ENCODE measurements at places on chromosomes 5 and 9. TPM values are rescaled to one million over a fixed set of nuclear protein-coding genes. Genes with fewer than 3 reads are reported as not detected.

DNA sequence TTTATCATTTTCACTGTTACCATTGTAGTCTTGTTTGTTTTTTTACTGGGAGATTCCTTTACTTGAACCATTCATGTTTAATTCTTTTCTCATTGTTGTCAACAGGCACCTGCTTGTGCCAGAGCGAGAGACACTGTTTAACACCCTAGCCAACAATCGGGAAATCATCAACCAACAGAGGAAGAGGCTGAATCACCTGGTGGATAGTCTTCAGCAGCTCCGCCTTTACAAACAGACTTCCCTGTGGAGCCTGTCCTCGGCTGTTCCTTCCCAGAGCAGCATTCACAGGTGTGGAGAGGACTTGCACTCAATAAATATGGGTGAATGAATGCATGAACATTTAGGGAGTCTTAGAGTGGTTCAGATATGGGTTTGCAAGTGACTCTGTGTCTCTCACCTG, 37.5 kb downstream of the NUP214 start:
- peaks cover 5% of the 10 kb centered on the region for H3K36me3 ChIP-seq
- no peak overlapping the region for H3K27ac ChIP-seq
- H3K4me3 ChIP-seq, result no peak overlapping the region
- no peak for DNase-seq
- H3K4me1 ChIP-seq, result no peaks in the 10 kb centered on the region

The FAM114A2 gene
- total RNA-seq, result 32.4 TPM

DNA sequence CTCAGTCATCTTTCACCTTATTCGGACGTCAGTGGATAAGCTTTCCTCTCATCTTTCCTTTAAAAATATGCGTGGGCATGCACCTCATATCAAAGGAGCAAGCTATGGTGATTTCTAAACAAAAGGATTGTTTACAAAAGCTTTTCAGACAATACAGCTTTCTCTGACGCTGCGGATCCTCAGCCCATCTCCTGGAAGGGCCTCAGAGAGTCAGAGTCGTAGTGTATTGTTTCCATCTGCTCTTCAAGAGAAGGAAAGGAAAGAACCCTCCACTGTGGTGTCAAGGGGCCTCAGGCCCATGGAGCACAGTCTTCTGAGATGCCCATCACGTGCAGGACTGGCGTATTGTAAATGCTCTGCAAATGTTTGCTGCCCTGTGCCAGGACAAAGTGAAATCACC, 163.4 kb upstream of the MAP1B start:
- no peaks in the 10 kb centered on the region for H3K27me3 ChIP-seq
- no peak overlapping the region for H3K27ac ChIP-seq
- no peak overlapping the region for H3K4me3 ChIP-seq
- H3K36me3 ChIP-seq, result peaks cover 3% of the 10 kb centered on the region
- H3K4me1 ChIP-seq, result peaks cover 23% of the 10 kb centered on the region

The ACSL6 gene
- 1.7 TPM for total RNA-seq

The DHX29 gene
- 29.6 TPM for total RNA-seq

The PCDHGA11 gene
- 1.8 TPM for total RNA-seq

Data from neural crest cell (in vitro differentiated cells).